ENCODE measurements at places on chromosomes 2 and 18. TPM values are rescaled to one million over a fixed set of nuclear protein-coding genes. Genes with fewer than 3 reads are reported as not detected.

ATP6V1B1 gene
- total RNA-seq, result not detected

CNPPD1 gene
- 35.2 TPM for total RNA-seq

RAD51AP2 gene
- total RNA-seq, result not detected

ADGRF3 gene
- total RNA-seq, result under 0.01 TPM

- no peak for DNase-seq
- H3K4me1 ChIP-seq, result no peaks in the 10 kb centered on the region
- H3K27ac ChIP-seq, result no peak overlapping the region
- H3K4me3 ChIP-seq, result no peak overlapping the region
Observed at GRCh38 chr2:44612276-44612675, 250.5 kb downstream of the CAMKMT start.

DNA sequence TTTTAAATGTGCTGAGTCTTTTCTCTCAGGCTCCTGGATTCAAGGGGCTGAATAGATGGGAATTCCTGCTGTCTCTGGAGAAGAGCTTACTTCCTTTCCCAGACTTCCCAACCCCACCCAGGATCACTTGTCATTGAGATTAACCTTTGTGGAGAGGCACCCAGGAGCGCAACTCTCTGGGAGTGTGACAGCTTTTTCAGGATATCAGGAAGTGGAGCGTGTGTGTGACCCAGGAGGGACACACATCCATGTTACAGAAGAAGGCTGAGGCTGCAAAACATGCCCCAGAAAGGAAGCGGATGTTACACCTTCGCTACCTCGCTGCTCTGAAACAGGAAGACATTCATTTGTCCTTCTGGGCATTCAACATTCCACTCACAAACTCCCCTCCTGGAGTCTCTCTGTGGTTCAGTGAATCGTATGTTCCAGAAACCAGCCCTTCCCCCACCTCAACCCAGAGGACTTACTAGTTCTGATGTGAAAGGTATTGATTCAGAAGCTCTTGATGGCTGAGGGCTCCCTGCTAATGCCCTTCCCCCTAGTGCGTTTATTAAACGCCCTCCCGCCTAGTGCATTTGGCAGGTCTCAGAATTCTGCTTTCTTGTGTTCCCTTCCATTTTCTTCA is 523.9 kb downstream of the TNS1 start:
- DNase-seq, result no peak
- H3K4me3 ChIP-seq, result no peak overlapping the region
- H3K27me3 ChIP-seq, result no peaks in the 10 kb centered on the region
- no peak overlapping the region for H3K27ac ChIP-seq

DNA sequence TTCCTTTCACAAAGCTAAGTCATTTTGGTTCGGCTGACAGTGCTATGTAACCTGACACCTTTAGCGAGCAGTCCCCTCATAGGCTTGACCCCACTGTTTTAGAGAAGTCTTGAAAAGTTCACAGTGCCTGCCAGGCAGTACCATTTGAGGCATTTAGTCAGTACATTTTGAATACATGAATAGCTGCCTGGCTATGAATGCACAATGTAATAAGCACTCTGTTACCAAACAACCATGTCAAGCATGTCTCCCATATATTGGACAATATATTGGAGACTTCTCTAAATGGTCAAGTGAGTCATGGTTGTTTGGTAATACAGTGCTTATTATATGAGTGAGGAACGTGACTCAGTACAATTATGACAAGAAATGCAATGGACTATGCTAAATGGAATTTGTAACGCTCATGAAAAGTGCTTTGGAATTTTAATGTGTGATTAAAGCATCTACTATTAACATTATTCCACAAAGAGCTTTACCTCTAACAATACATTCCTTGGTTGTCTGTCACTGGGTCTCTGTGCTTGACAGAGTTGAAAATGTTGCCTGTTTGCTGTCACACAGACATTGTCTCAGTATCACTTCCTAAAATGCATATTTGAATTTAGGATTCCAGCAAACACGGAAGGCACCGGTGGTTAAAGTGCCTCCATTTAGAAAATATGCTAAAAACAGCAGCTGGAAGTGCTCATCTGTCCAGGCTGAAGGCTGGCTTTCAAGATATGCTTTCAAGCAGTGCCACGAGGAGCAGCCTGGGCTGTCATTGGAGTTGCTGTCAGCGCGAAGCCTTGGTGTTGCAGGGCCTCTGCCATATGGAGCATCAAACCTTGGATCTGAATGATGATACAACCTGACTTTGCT is 458.6 kb downstream of the FBXO15 start:
- H3K4me3 ChIP-seq, result peak overlapping the region; percentile 13
- peak overlapping the region; percentile 71 for H3K27ac ChIP-seq
- no peaks in the 10 kb centered on the region for H3K27me3 ChIP-seq
- DNase-seq, result peak; percentile 89
- H3K4me1 ChIP-seq, result peaks cover 37% of the 10 kb centered on the region
- no peaks in the 10 kb centered on the region for H3K36me3 ChIP-seq

DNA sequence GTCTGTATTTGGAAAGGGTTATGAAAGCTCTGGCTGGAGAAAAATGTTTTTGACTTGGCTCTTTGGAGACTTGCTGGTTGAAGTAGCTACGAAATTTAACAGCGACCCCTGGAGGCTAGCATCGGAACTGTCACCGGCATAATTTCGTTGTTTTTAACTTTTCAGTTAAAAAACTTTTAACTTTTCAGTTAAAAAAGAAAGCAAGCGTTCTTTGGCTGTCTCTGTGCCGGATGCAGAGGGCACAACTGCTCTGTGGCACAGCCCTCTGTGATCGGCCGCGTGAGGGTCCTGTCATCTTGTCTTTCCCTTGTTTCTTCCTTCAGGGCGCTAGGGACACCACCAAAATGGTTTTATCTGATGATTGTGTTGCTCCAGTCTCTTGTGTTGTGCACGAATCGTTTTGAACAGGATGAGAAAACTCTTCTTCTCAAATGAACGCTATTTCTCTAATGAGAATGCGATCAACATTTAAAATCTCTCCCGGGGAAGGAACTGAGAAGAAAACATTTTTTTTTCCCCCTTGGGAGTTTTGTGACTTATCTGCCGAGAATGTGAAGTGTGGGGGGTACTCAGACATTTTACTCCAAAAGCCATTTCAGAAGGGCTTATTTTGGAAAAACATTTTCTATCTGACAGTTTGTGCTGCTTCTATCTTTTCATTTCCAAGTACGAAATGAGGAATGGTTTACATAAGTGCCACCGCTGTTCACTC is 57.1 kb downstream of the ADCYAP1 start:
- no peaks in the 10 kb centered on the region for H3K36me3 ChIP-seq
- no peaks in the 10 kb centered on the region for H3K4me1 ChIP-seq
- no peak overlapping the region for H3K27ac ChIP-seq
- DNase-seq, result peak; percentile 46
- H3K4me3 ChIP-seq, result peak overlapping the region; percentile 73

DNA sequence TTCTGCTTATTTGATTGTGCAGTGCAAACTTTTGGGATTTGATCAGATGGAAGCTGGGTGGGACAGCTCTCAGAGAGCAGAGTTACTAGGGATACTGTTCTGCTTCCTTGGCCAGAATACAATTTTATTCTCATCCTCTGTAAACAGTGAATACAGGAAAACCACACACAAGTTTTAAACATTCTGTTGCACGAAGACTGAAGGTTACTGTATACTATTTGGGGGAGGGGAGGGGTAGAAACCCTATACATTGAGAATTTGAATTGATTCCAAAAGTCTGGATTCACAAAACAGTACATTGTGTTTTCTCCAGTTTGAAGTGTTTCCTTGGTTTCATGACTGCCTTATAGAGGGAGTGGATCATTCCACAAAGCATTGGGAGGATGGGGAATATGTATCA is 149.9 kb downstream of the SETBP1 start:
- H3K4me1 ChIP-seq, result peaks cover 16% of the 10 kb centered on the region
- DNase-seq, result no peak
- H3K27ac ChIP-seq, result no peak overlapping the region
- H3K36me3 ChIP-seq, result no peaks in the 10 kb centered on the region

GRCh38 chr2:150060341-150060740 is 427.1 kb downstream of the RND3 start:
- H3K4me3 ChIP-seq, result no peak overlapping the region
- no peak overlapping the region for H3K27ac ChIP-seq
- no peaks in the 10 kb centered on the region for H3K36me3 ChIP-seq
- peak; percentile 41 for DNase-seq
- peaks cover 29% of the 10 kb centered on the region for H3K4me1 ChIP-seq

- peak; percentile 27 for DNase-seq
- H3K27ac ChIP-seq, result no peak overlapping the region
- no peak overlapping the region for H3K4me3 ChIP-seq
- H3K36me3 ChIP-seq, result no peaks in the 10 kb centered on the region
- no peaks in the 10 kb centered on the region for H3K4me1 ChIP-seq
- no peaks in the 10 kb centered on the region for H3K27me3 ChIP-seq
Observed at GRCh38 chr2:132374961-132375360, 41.6 kb upstream of the GPR39 start.

Data from GM23248 (cell line).